Fibroblast of lung (primary cell): ENCODE measurements at places on chromosomes 2 and 18.

GRCh38 chr2:237927135-237927534, 39.7 kb upstream of the UBE2F start:
- DNase-seq, result no peak

- no peak for DNase-seq
Observed at GRCh38 chr2:233775414-233775813, 2.7 kb upstream of the MROH2A start.

GRCh38 chr2:44545005-44545404, 183.3 kb downstream of the CAMKMT start:
- DNase-seq, result no peak

- DNase-seq, result peak; percentile 38
Observed at GRCh38 chr2:202510911-202511310, 123.9 kb upstream of the FAM117B start.

DNA sequence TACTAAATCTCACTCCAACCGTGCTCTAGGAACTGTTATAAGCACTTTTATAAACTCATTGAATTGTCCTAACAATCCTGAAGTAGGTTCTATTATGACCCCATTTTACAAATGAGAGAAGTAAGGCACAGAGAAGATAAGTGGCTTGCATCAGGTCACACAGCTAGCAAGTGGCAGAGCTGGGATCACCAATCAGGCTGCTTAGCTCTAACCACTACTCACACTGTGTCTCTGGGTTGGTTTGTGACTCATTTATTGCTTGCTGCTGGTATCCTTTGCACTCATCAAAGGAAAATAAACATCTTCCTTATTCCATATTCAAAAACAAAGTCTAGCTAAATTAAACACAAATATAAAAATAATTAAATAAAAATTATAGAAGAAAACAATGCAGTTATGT, 42.5 kb upstream of the IL1R2 start:
- peak; percentile 21 for DNase-seq

DNA sequence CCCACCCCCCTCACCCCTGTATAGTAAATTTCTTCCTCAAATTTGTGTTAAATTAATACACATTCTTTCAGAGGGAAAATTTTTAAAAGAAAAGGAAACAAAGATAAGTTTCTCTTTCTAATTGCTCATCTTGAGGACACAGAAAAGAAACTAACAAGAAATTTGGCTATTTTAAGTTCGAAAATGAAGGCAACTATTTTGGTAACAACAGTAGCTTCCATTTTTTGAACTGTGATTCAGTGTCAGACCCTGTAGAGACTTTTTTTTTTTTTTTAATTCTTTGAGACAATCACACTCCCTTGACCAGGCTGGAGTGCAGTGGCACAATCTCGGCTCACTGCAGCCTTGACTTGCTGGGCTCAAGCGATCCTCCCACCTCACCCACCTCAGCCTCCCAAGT, 194.9 kb downstream of the SS18 start:
- no peak for DNase-seq

GRCh38 chr18:39494211-39494896, 1928.8 kb upstream of the CELF4 start:
- DNase-seq, result no peak

- peak; percentile 56 for DNase-seq
Observed at GRCh38 chr2:189783451-189783926, 650 bp downstream of the ORMDL1 start.

DNA sequence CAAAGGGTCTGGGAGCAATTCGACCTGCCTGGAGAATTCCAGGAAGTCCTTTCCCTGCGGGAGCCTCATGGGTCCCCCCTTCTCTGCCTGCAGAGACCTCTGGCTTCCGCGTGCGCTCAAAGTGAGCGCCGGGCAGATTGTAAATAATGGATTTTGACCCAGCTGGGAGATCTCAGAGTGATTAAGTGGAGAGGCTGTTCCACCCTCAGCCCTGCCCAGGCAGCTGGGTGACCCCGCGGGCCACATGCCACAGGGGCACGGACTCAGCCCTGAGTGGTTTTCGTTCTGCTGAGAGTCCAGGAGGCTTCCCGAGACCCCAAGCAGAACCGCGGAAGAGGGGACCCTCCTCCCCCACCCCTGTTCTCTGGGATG, 1.2 kb downstream of the KCNG2 start:
- DNase-seq, result no peak

- peak; percentile 42 for DNase-seq
Observed at GRCh38 chr2:147033044-147033443, 811.8 kb upstream of the ACVR2A start.

GRCh38 chr18:27104743-27105142, 80.4 kb downstream of the CHST9 start:
- DNase-seq, result no peak

GRCh38 chr18:59655676-59656075, 41.5 kb downstream of the CCBE1 start:
- DNase-seq, result no peak

DNA sequence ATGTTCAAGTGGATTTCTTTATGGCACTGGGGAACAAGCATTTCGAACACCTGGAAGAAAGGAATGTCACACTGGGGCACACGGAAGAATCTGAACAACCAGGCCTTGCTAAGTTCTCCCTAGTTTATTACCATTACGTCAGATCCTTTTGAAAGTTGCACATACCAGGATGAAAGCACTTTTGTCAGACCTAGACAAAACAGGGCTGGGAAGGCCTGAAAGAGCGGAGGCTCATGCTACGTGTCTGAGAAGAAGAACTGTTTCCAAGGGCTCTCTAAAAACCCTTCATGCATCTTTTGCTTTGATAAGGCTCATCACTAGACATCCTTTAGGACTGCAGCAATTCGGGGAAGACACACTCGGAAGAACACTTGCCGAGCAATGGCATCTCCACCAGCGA, 15.4 kb upstream of the SLC25A52 start:
- DNase-seq, result no peak

GRCh38 chr2:219731173-219731572, 103.7 kb downstream of the SLC4A3 start:
- no peak for DNase-seq

- DNase-seq, result no peak
Observed at GRCh38 chr18:260547-260946, 7.3 kb downstream of the THOC1 start.

DNA sequence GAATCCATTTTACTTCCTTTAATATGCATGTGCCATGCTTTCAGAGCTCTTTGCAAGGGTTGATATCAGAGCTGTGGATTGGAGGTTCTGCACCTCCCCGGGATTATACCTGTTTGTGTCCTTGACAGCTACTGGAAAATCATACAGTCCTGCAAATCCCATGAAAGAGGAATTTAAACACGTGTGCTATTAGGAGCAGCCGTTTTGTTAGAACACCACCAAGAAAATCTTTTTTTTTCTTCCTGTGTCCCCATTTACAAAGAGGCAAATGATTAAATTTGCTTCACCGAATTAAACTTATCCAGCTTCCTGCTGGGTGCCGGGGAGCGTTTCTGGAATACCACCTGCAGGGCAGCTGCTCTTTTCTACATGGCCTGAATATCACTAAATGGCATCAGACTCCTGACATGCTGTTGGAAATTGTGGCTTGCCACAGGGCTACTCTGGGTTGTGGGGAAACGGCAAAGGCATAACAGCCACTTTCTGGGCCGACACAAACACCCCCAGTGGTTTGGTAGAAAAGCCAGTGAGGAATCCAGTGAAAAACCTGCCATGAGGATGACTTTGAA, 23.4 kb upstream of the SOX11 start:
- DNase-seq, result no peak

- DNase-seq, result no peak
Observed at GRCh38 chr2:194618432-194618831, 1038.6 kb upstream of the SLC39A10 start.

GRCh38 chr2:85053802-85054201, 79.4 kb upstream of the TCF7L1 start:
- peak; percentile 76 for DNase-seq

- no peak for DNase-seq
Observed at GRCh38 chr18:24189664-24190346, 50.9 kb downstream of the CABYR start.

DNA sequence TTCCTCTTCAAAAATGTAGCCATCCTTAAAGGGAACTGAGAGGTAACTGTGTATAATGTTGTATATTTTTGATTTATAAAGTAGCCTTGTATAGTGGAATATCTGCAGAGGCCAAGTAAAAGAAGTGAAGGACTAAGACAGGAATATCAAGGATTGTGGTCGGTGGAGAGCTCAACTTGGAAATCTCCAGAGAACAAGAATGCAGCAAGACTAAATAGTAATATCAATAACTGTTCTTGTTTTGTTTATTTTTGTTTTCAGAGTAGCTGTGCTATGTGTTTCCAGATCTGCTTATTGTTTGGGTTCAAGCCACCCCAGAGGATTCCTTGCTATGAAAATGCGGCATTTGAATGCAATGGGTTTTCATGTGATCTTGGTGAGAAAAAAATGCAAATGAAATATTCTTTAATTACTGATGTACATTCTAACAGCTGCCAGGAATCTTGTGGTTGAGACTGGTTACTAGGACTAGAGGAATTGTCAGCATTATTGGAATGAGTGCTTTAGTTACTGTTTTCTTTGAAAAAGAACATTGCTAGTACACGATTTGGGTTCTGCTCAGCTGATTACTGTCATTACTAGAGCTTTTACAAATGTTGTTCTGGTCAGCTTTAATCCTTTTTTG, 25.0 kb downstream of the FASTKD2 start:
- DNase-seq, result no peak

- DNase-seq, result no peak
Observed at GRCh38 chr2:10909050-10909995, 2.4 kb upstream of the KCNF1 start.

DNA sequence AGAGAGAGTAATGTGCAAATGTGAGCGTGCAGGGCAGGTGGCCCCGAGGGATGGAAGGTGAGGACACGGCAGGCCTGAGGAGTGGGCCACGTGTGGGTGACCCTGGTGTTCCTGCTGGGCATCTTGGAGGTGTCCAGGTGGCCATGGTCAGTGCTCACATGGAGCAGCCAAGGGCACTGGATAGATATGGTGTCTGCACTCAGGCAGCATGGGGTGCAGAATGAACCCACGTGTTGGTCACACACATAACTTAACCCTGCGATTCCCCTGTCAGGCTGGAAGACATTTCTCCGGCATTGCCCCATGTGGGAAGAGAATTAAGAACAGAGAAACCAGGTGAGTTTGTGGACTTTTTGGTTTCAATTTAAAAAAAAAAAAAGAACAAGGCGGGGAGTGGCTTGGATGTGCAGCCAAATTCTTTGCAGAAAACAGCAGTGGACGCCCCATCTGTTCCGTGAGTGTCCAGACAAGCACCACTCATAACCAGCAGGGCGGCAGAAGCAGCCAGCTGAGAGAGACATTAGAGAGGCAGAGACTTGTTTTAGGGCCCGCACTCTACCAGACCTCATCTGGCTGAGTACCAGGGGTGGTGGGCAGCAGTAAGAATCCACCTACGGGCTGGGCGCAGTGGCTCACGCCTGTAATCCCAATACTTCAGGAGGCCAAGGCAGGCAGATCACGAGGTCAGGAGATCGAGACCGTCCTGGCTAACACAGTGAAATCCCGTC, 249.8 kb downstream of the ACKR3 start:
- no peak for DNase-seq
